Breast epithelium (tissue), 4 donors: ENCODE measurements at places on chromosomes 4 and X.
A peak's percentile ranks its signal among the peaks of the same experiment; 100 is the strongest.

DNA sequence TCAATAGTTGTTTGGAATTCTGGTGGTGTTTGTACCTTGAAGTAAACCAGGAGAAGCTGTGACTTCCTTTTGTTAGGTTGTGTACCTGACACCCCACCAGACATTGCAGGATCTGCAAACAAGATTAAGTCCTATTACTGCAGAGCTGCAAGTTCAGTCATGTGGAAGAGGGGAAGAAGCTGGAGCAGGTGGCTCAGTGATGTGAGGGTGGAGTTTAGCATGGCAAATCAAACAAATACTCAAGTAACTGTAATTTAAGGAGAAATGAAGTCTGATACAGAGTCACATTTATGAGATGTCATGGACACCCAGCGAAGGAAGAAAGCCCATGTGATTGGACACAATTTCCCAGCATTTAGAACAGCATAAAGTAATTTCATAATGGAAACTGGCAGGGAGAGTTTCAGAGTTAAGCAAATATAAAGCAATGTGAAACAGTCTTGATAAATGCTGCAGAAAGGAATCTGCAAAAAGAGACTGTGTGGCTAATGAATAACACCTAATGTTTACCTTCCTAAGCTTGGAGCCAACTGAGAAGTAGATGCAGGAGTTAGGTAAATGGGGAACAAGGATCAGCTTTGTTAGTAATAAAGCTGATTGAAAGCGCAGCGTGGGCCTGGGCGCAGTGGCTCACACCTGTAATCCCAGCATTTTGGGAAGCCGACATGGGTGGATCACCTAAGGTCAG, 249.1 kb downstream of the GBA3 start:
- DNase-seq: no peak

GRCh38 chrX:95626748-95627147, 1057.9 kb upstream of the DIAPH2 start:
- no peak for DNase-seq

DNA sequence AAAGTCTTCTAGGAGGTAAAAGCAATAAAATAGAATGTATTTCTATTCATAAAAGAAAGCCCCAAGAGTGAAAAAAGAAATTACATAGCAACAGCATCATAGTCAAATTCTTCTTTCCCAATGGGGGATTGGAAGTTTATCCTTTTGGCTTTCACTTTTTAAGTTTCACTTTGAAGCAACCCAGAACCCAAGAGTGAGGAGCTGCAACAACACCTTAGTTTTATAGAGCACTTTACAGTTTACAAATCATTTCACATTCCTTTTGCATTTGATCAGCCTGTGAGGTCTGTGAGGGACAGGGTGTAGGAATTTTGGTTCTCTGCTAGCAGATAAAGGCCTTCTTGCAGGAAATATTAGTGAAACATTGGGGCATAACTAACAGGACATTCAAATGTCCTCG, 112.0 kb upstream of the NDP start:
- DNase-seq: no peak

DNA sequence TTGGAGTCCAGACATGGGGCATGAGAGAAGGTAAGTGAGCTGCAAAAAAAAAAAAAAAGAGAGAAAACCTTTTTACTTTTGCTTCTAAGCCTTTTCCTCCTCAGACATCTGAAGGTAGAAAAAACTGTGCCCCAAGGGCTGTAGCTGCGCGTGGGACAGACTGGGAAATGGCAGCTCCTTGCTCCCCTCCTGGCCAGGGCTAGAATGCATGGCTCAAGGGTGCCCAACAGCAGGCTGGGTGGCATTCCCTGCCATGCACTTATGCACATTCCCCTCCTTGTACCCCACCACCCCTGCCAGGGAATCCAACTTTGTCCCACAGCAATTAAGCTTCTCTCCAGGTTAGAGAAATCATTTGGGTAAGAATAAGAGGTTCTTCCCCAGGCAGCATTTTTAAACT, 421.2 kb downstream of the TRAM1L1 start:
- no peak for DNase-seq

DNA sequence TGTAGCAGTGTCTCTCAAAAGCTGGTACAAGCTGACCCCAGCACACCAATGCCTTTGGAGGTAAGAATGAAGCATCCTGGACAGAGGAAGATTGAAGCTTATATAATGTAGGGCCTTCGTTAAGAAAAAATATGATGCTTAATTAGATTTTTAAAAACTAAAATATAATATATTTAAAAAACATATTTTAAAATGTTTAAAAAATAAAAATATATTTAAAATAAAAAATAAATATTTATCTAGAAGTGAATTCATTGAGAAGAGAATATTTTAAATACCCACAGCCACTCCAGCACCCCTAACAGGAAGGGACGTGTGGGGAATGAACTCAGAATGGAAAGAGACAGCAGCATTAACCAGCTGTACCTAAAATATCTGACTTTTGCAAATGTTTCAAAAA, 65.1 kb upstream of the DDX53 start:
- no peak for DNase-seq

- no peak for DNase-seq
These were observed 28.1 kb downstream of the MCUB start for GRCh38 chr4:109588176-109588575.

DNA sequence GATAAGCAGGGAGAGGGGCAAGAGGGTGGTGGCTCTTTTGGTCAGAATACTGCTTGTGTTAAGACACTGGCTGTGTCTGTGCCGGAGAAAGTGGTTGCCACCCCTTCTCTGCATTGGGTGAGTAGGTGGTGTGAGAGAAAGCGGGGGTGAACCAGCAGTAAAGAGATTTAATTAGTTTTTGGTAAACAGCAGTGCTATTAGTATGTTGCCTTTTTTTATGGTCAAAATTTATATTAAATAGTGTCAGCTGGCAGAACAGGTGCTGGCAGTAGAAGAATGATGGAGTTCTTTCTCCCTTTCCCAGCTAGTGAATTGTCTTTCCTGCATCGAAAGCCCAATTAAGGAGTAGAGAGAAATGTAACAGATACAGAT, 181.6 kb downstream of the LARP7 start:
- DNase-seq: no peak

GRCh38 chr4:173013232-173013930, 155.2 kb upstream of the GALNT7 start:
- DNase-seq: no peak

- DNase-seq: no peak
These were observed 900 bp downstream of the TRO start for GRCh38 chrX:54921427-54922021.

DNA sequence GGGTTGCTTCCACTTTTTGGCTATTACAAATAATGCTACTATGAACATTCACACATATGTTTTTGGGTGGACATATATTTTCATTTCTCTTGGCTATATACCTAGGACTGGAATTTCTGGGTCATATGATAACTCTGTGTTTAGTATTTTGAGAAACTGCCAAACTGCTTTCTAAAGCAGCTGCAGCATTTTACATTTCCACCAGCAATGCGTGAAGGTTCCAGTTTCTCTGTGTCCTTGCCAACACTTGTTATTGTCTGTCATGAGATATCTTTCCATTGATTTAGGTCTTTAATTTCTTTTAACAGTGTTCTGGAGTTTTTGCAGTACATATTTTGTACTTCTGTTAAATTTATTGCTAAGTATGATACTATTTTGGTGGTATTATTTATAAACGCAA, 48.3 kb downstream of the CLCN5 start:
- no peak for DNase-seq

GRCh38 chr4:137370679-137371078, 161.6 kb downstream of the PCDH18 start:
- DNase-seq: no peak

DNA sequence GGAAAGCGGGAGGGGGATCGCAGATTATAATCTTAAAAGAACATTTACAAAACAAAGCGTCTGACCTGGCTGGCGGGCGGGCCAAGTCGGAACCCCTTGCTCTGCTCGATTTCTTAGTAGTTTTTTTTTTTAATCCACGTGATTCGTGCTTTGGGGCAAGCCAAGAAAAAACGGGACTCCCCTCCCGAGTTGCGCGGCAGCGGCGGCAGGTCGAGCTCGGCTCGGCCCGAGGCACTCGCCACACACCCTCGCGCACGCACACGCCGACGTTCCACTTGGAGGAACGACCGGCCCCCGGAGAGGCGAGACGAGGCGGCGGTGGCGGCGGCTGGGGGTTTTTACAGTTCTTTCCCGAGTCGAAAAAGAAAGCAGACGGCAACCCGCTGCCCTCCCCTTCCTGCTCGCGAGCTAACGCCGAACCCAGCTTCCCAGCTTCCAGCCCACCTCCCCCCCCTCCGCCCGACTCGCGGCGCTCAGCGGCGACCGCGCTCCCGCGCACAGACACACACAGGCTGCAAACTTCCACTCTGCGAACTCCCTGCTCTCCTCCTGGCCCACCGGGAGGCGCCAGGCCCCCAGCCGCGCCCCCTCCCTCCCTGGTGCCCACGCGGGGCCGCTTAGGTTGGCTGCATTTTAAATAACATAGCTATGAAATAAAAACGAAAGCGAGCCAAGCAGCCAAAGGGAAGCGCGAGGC, 1.2 kb downstream of the BCOR start:
- no peak for DNase-seq

DNA sequence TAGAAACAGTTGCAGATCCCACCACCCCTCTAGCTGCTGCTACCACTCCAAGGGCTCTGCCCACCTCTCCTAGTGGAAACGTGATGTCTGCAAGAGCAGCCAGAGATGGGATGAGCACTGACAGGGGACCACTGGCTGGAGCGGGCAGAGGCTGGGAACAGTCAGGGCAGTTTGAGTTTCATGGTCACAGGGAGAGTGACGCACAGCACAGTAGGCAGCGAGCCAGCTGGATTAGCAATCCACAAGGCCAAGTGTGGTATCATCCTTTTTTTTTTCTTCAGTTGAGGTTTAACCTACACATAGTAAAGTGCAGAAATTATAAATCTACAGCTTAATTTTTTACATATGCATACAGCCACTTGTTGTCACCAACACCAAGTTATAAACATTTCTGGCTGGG, 6.4 kb upstream of the SCML2 start:
- DNase-seq: no peak

DNA sequence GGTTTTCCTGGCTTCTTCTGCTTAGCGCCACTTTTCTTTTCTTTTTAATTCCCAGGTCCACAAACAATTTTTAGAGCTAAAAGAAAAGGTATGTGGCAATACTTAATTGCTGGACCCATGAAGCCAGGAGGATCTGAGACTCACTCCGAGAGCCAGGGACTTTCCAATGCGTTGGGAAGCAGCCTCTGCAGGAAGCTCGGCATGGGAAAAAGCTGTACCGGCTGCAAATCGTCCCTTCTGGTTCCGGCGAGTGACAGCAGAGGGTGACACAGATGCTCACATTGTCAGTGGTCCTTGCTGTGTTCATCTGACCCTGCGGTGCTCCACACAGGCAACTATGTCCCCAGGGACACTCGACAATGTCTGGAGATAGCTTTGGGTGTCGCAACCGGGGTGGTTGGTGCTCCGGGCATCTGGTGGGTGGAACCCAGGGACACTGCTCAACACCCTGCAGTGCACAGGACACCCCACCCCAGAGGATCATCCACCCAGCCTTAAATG, 164.0 kb downstream of the PRKX start:
- no peak for DNase-seq

GRCh38 chr4:148376151-148376550, 66.1 kb downstream of the NR3C2 start:
- DNase-seq: peak; percentile 37

DNA sequence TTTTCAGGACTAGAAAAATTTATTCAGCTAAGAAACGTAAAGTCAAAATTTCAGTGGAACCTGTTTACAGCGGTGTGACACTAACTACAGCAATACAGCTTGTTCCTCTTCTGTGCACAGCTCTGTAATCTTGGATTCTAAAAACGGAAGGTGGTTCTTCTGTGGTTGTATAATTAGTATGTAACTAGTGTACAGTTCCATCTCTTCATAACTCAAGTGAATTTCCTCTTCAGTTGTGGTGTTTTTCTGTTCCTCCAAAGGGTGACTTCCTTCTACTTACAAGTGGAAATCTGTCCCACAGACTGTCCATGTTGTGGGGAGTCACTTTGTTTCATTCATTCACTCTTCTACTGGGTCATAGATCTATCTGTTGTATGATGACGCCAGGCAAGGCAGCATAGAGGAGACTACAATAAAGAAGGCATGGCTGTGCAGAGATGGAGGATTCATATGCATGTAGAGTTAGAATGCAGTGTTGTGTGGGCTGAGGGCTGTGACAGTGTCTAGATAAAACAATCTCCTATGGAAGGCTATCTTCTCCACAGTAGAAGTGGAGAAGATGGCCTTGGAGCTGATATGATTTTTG, 5.4 kb downstream of the DAPP1 start:
- no peak for DNase-seq

DNA sequence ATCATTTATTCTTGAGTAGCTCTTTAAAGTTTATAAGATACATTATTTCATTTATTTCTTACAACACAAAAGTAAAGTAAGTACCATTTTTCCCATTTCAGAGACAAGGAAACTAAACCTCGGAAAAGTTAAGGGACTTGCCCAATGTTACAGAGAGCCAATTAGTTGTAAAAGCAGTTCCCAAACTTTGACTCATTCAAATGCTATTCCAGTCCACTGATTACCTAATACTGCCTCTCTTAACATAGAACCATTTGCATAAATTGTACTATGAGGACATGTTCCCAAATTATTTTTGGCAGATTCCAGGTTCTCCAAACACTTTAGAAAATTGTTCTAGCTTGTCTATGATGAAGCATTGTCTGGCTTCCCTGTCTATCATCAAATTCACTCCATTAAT, 45.6 kb upstream of the GRIA3 start:
- no peak for DNase-seq

GRCh38 chrX:7059214-7059838, 88.2 kb upstream of the STS start:
- DNase-seq: no peak

- no peak for DNase-seq
These were observed 17.0 kb upstream of the TMEM144 start for GRCh38 chr4:158193171-158193749.

DNA sequence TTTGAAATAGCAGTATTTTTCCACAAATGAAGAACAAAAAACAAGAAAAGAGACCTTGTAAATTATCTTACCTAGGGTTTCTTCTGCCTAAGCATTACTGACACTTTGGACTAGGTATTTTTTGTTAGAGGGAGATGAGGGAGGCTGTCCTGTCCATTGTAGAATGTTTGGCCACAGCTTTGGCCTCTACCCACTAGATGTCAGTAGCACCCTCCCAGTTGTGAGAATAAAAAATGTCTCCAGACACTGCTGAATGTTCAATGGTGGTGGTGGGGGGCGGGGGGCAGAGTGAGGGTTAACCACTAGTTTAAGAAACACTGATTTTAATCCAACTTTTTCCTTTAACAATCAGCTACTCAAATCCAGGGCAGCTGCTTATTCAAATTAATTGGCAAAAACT, 25.8 kb downstream of the OTUD4 start:
- no peak for DNase-seq

DNA sequence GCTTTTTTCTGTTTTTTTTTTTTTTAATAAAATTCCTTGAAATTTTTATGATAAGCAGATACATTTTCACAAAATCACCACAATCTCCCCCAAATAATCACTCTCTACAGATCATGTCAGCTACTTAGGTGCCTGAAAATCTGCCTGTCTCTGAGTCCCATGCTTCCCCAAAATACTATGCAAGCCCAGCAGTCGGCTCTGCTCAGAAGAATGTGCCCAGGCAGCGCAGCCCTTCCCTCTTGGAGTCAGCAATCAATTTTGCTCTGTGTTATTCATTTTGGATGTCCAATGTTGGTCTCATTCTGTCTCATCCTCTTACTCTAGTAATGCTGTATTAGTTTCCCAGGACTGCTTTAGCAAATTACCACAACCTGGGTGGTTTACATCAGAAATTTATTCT, 24.9 kb upstream of the C1QTNF7 start:
- DNase-seq: no peak

GRCh38 chr4:25883565-25883964, 20.8 kb upstream of the SEL1L3 start:
- no peak for DNase-seq
